ENCODE measurements at places on chromosomes 6 and 20. TPM values are rescaled to one million over a fixed set of nuclear protein-coding genes. Genes with fewer than 3 reads are reported as not detected.
A peak's percentile ranks its signal among the peaks of the same experiment; 100 is the strongest.

TFAP2B gene
- not detected for total RNA-seq

BMP5 gene
- total RNA-seq: 0.03 TPM

PGC gene
- total RNA-seq: not detected

AVP gene
- total RNA-seq: not detected

SOBP gene
- total RNA-seq: 4.3 TPM

COL9A3 gene
- total RNA-seq: 0.08 TPM

ESR1 gene
- 0.03 TPM for total RNA-seq

HSPA1L gene
- 0.73 TPM for total RNA-seq

E2F1 gene
- 37.1 TPM for total RNA-seq

TSBP1 gene
- total RNA-seq: not detected

CASP8AP2 gene
- 5.9 TPM for total RNA-seq

C6orf15 gene
- total RNA-seq: not detected

TNFRSF6B gene
- 5.9 TPM for total RNA-seq

RUNX2 gene
- 2.6 TPM for total RNA-seq

LY6G5C gene
- 3.6 TPM for total RNA-seq

ZC2HC1B gene
- not detected for total RNA-seq

DNA sequence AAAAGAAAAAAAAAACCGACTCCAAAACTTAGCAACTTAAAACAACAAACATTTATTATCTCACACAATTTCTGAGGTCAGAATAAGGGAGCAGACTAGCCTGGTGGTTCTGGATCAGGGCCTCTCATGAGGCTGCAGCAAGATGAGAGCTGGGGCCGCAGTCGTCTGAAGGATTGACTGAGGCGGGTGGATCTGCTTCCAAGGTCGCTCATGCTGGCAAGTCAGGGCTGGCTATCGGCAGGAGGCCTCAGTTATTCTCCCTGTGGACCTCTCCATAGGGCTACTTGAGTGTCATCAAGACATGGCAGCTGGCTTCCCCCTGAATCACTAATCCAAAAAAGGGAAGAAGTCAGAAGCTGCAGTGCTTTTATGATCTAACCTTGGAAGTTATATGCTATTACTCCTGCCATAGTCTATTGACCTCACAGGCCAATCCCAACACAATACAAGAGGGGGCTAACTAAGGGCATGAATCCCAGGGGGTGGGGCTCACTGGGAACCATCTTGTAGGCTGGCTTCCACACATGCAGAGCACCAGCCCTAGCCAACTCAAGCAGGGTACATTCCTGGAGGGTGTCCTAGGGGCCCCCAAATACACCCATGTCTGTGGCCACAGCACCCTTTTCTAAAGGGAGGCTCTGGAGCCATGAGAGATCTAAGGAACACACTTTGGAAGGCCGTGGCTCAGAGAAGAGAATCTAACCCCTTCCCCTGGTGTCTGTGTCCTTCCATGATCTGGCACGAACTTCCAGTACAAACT is 11.3 kb downstream of the EBF4 start:
- no peak for DNase-seq

DNA sequence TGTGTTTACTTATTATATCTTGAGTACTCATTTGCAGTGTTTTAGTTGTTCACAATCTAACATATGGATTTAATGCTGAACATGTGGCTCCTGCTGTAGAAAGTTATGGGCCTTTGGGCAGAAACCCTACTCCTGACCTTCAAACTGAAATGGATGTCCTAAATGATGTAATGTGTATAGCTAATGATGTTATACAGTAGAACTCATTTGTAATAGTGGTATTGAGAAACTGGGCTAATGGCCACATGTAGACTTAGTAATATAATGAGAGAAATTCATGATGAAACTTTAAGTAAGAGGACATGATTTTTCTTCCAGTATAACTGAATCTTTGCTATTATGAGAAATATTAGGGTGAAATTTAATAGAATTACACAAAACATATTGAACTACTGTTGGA is 121.3 kb upstream of the PTPRK start:
- no peak for DNase-seq

GRCh38 chr6:108250240-108250866 is 10.5 kb downstream of the SNX3 start:
- DNase-seq: peak; percentile 16

- peak; percentile 8 for DNase-seq
Observed at GRCh38 chr20:37852666-37853065, 50.3 kb upstream of the VSTM2L start.

DNA sequence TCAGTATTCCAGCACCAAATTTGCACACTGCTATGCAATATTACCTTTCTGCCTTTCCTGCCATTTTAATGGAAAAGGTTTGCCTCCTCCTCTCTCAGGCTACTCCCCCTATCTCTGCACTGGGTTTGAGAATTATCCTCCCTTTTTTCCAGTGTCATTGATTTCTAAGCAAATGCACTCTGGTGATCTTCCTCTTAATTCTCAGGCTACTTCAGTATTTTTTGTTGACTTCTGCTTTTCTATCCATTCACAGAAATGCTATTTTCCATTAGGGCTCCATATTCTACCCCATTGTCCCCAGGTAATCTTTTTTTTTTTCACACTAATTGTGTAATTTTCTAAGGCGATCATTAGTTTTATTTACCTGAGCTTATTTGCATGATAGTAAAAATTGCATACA is 144.0 kb downstream of the GJA1 start:
- DNase-seq: no peak

GRCh38 chr6:55778705-55779104 is 96.7 kb downstream of the BMP5 start:
- no peak for DNase-seq

DNA sequence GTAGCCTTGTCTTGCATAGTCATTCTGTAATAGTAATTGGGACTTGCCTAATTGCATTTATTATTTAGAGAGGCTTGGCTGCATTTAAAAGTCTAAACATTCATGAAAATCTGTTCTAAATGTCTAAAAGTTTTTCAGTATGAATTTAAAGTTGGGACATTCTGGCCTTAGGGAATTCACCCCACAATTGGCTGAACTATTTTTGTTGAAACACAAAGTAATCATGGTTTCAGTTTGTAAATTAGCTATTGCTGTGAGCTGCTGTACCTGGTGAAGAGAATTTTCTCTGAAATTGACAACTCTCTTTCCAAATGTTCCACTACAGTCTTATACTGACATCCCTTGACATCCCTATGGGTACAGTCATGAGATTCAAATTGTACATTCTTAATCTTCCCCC is 253.0 kb downstream of the FARS2 start:
- no peak for DNase-seq

GRCh38 chr6:92427453-92427852 is 991.9 kb downstream of the EPHA7 start:
- DNase-seq: no peak

- DNase-seq: no peak
Observed at GRCh38 chr6:111423960-111424846, 58.8 kb downstream of the REV3L start.

DNA sequence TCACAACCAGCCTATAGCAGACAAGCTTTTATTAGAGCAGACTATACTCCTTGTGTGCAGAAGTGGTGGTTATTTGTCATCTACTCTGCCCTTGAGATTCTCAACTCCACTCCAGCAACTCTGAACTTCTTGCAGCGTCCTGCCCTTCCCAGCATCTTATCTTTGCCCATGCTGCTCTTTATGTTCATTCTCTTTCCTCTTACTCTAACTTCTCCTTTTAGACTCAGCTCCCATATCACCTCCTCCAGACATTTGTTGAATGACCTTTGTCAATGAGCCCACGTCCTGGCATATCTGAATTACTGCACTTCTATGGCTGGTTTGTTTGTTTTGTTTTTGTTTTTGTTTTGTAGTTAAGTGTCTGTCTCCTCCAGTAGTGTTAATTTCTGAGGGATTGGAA is 81.2 kb downstream of the KCNQ5 start:
- no peak for DNase-seq

GRCh38 chr6:130888246-130888645 is 61.0 kb downstream of the SMLR1 start:
- DNase-seq: no peak

DNA sequence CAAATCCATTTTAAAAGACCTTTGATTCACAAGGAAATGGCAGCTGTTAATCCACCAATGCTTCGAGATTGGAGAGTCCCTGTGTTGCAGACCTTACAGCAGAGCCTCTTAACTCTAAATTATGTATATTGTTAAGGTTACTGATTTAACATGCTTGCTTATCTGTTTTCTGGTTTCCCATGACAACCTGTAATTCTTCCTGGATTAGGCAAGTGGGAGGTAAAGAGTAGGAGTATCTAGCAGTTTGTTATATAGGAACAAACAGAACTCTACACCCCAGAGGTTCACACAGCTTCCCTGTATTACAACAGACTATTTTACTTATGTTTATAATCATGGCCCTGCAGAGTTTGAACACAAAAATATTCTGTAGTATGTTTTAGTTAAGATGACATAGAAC is 39.5 kb downstream of the NKX2-4 start:
- DNase-seq: no peak

DNA sequence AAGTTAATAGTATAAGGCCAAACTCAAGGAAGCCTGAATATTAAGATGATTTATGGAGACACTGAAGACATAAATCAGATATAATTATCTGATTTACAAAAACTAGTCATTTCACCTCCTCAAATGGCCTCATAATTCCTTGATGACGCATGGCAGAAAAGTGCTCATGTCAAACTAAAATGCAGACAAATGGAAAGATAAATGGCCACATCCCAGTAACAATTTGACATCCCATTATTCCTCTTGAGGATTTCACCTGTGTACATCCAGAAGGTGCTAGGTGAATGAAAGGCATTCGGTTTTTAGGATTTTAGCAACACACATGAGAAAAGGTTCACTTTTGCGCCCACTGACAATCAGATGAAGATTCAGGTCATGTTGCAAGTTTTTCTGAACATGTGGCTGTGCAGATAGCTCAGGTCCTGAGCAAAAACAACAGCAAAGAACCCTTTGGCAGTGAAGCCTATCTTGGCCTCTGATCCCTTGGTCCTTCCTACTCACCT is 24.2 kb downstream of the SGK1 start:
- no peak for DNase-seq

DNA sequence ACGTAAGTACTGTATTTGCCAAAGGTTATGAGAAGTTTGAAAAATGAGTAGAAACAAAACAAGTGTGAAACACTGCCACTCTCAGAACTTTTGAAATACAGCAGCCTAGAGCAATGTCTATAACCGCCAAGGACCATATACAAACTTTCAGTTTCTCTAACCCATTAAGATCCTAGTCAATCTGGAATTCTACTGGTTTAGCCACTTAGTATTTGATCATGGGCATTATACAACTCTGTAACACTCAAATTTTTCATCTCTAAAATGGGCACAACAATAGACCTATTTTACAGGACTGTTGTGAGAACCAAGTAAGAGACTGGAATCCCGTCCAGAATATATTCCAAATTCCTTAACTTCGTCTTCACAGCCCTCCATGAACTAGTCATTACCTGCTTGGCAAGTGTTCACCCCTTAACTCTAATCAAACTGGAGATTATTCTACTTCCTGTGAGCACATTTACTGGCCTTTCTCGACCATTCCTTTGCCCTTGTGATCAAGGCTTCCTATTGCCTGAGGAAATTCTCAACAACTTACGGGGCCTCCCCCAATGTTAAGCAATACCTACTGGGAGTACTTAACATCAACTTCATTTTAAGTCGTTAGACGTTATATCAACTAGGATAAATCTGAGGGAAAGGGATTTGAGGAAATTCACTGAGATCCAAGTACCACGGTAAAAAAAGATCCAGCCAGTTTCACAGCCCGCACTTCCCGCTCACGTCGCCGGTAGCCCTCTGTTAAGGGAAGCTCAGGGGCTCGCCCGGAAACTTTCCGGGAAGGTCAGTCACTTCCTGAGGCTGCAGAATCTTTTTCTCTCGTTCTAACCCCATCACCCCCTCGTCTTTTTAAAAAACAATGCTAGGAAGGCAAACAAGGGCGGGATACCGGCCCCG is 1.1 kb downstream of the EIF2S2 start:
- no peak for DNase-seq

GRCh38 chr20:18567739-18568091 is 483 bp downstream of the SMIM26 start:
- no peak for DNase-seq

DNA sequence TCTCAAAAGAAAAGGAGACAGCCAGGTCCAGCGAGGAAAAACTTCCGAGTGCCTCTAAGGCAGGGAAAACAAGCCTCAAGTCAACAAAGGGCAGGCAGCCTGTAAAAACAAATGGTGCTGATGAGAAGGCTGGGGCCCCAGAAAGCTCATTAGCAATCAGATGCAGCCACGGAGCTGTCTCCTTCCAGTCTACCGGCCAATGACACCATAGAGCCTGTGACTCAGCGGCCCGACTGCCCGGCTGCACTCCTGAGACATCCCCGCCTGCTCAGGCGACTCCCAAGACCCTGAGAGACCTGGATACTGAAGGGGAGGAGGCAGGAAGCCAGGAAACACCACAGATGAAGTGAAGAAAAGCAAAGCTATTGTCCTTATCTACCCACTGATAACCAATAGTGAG is 120.1 kb upstream of the HDDC2 start:
- peak; percentile 67 for DNase-seq

- no peak for DNase-seq
Observed at GRCh38 chr6:152110886-152111820, 303.7 kb downstream of the ESR1 start.

GRCh38 chr20:18001131-18001921 is 32.5 kb downstream of the MGME1 start:
- DNase-seq: peak; percentile 70

- no peak for DNase-seq
Observed at GRCh38 chr20:45121388-45121787, 2.9 kb downstream of the WFDC12 start.

DNA sequence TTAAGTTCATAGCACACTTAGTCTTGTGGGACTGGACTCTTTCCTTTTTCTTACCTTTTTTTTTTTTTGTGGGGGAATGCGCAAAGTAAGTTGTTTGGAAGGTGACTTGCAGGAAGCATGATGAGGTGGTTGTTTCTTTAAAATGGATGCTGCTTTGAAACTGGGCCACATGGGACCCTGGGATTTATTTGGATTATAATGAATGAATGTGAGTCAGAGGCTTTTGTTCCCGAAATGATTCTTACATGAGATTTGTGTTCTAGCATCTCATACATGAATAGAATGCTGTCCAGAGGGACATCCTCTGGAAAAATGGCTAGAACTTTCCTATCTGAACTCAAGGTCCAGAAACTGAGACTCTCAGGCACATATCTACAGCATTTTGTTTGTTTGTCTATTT is 236.6 kb upstream of the RNF24 start:
- no peak for DNase-seq

- peak; percentile 62 for DNase-seq
Observed at GRCh38 chr20:53547664-53548239, 45.9 kb downstream of the ZNF217 start.

GRCh38 chr6:37589941-37590340 is 90.2 kb upstream of the CCDC167 start:
- DNase-seq: no peak

DNA sequence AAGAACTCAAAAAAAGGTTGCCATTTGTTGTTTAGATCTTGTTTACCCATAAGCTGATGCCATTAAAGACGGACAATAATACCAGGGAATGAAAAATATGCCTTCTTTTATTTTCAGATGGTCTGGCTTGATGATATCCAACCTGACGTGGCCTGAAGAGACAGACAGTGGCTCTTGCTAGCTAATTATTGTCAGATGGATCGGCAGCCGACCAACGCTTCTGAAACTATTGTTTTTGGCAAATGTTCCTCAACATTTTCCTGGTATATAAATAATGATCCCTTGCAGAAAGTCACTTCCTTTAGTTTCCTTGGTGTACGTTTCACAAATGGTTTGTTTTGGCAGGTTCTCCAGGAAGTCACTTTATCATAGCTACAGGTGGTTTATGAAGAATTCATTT is 290.9 kb upstream of the TSHZ2 start:
- DNase-seq: no peak

All from HT1080 (cell line).